ENCODE measurements at places on chromosomes 2 and 18. TPM values are rescaled to one million over a fixed set of nuclear protein-coding genes. Genes with fewer than 3 reads are reported as not detected.

The TMEM247 gene
- total RNA-seq = not detected

The CASP8 gene
- 9.9 TPM for total RNA-seq

The FSHR gene
- not detected for total RNA-seq

- H3K4me1 ChIP-seq = peaks cover 8% of the 10 kb centered on the region
- H3K27ac ChIP-seq = no peak overlapping the region
- H3K27me3 ChIP-seq = no peaks in the 10 kb centered on the region
- no peak for DNase-seq
Observed at GRCh38 chr2:149167001-149167780, 128.7 kb downstream of the LYPD6B start.

DNA sequence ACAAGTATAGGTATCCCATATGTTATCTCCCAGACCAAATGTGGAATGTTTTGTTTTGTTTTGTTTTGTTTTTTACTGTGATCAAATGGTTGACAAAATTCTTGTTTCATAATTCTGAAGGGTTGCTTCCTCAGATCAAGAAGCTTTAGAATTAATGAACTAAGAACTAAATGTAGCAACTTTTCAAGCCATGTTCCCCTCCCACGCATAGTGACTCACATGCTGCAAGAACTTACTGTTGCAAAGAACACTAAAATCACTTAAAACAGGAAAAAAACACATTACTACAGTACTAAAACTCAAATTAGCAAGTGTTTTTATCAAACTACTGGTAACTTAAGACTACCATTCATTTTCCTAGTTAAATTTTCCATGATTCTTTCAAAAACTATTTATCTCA lies 30.6 kb downstream of the HNRNPLL start:
- no peak overlapping the region for H3K27ac ChIP-seq
- H3K27me3 ChIP-seq = no peaks in the 10 kb centered on the region
- no peaks in the 10 kb centered on the region for H3K36me3 ChIP-seq
- H3K4me1 ChIP-seq = peaks cover 4% of the 10 kb centered on the region
- no peak for DNase-seq
- no peak overlapping the region for H3K4me3 ChIP-seq

GRCh38 chr2:205681401-205682238 lies 681 bp upstream of the NRP2 start:
- H3K4me1 ChIP-seq = peaks cover 8% of the 10 kb centered on the region
- H3K36me3 ChIP-seq = no peaks in the 10 kb centered on the region
- H3K27me3 ChIP-seq = no peaks in the 10 kb centered on the region
- peak overlapping the region; percentile 30 for H3K4me3 ChIP-seq

DNA sequence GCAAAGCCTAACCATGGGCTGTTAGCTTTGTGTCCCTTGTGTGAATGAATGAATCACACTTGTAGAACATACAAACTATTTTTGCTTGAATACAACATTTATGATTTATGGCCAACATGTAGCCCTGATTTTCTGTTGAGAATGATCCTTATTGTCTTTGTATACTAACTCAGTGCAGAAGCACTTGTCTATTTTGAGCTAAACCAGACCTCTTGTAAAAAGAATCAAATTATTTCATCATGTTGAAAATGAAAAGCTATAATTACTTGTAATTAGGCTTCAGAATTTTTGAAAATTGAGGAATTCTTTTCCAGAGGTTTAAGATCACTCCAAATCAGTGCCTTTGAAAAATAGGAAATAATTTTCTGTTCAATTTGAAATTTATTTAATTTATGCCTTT lies 85.9 kb downstream of the ZNF407 start:
- H3K36me3 ChIP-seq = no peaks in the 10 kb centered on the region
- no peaks in the 10 kb centered on the region for H3K4me1 ChIP-seq
- DNase-seq = no peak
- no peaks in the 10 kb centered on the region for H3K27me3 ChIP-seq
- H3K27ac ChIP-seq = no peak overlapping the region

DNA sequence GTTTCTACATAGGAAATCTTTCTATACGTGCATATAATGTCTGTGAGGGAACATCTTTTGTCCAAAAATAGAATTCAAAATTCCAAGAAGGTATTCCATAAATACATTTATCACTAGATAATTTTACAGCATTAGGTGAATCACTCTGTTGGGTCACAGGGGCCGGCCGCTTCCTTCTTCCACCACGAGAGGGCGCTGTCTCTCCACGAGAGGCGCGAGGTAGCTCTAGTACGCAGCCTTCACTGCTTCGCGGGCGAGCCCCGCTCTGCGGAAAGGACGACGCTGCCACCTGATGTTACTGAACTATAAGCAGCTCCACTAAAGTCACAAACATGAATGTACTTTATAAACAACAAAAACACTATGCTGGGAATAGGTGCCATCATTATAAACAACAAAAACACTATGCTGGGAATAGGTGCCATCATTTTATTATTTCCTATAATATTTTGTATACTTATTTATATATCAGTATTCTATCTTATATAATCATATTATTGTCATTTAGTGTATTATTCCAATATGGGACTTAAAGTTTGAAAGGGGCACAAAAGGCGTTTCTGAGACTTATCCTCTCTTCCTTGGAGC lies 69.4 kb upstream of the REV1 start:
- no peak overlapping the region for H3K27ac ChIP-seq
- DNase-seq = peak; percentile 62
- no peaks in the 10 kb centered on the region for H3K4me1 ChIP-seq
- peaks cover 4% of the 10 kb centered on the region for H3K27me3 ChIP-seq
- no peaks in the 10 kb centered on the region for H3K36me3 ChIP-seq

- H3K36me3 ChIP-seq = no peaks in the 10 kb centered on the region
- no peaks in the 10 kb centered on the region for H3K27me3 ChIP-seq
- no peak overlapping the region for H3K27ac ChIP-seq
- no peaks in the 10 kb centered on the region for H3K4me1 ChIP-seq
- DNase-seq = no peak
- no peak overlapping the region for H3K4me3 ChIP-seq
Observed at GRCh38 chr2:46798041-46798440, 117.6 kb downstream of the MCFD2 start.

DNA sequence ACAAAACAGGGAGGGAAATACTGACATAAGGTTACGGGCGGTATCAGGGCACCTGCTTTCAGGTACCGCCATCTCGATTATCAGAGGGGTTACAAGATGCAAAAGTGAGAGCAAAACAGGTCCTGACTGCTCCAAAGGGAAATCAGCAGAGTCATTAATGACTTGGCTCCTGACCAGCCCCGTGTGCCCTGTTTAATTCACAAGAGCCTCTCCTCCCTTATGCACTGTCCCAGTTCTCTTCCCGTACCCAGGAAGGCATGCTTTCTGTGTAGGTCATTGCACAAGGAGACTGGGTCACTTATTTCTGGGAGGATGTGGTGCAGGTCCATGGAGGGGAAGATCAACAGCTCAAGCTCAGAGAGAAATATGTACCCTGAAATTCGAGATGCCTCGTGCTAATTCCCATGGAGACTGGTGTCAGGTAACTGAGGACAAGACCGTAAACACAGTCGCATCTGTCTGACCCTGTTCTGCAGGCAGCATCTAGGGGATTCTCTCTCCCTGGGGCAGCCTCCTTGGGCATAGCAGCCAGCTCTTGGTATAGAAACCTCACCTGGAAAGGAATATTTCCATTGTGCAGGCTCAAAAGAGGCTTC lies 79.9 kb downstream of the HNRNPLL start:
- H3K27me3 ChIP-seq = no peaks in the 10 kb centered on the region
- no peak overlapping the region for H3K4me3 ChIP-seq

GRCh38 chr2:69625078-69625795 lies 18.3 kb downstream of the AAK1 start:
- no peak overlapping the region for H3K4me3 ChIP-seq
- H3K4me1 ChIP-seq = no peaks in the 10 kb centered on the region
- DNase-seq = no peak
- no peaks in the 10 kb centered on the region for H3K36me3 ChIP-seq
- no peak overlapping the region for H3K27ac ChIP-seq
- no peaks in the 10 kb centered on the region for H3K27me3 ChIP-seq

DNA sequence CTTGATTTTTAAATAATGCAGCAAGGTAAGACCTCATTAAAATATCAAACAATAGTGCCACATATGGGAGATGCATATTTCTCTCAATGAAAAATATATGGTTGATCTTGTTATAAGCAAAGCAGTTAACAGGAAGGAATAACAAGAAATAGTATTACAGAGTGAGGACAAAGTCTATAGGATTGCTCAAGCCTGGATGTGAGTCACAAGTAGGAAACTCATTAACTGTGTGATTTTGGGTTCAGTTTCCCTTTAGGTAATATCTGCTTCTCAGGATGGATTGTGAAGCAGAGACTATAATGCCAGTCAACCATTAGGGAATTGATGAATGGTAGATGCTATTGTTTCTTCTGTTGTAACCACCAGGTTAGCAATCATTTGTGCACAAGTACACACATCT lies 42.9 kb upstream of the SPHKAP start:
- DNase-seq = no peak
- no peaks in the 10 kb centered on the region for H3K4me1 ChIP-seq
- H3K27ac ChIP-seq = no peak overlapping the region

- H3K36me3 ChIP-seq = no peaks in the 10 kb centered on the region
- H3K4me3 ChIP-seq = no peak overlapping the region
- H3K27me3 ChIP-seq = no peaks in the 10 kb centered on the region
- H3K4me1 ChIP-seq = peaks cover 5% of the 10 kb centered on the region
- DNase-seq = no peak
- H3K27ac ChIP-seq = no peak overlapping the region
Observed at GRCh38 chr2:68193144-68193543, 35.5 kb downstream of the PNO1 start.

- no peak for DNase-seq
- H3K27me3 ChIP-seq = no peaks in the 10 kb centered on the region
- no peak overlapping the region for H3K27ac ChIP-seq
- H3K36me3 ChIP-seq = no peaks in the 10 kb centered on the region
- H3K4me3 ChIP-seq = no peak overlapping the region
- no peaks in the 10 kb centered on the region for H3K4me1 ChIP-seq
Observed at GRCh38 chr2:69493268-69493667, 56.0 kb upstream of the NFU1 start.

DNA sequence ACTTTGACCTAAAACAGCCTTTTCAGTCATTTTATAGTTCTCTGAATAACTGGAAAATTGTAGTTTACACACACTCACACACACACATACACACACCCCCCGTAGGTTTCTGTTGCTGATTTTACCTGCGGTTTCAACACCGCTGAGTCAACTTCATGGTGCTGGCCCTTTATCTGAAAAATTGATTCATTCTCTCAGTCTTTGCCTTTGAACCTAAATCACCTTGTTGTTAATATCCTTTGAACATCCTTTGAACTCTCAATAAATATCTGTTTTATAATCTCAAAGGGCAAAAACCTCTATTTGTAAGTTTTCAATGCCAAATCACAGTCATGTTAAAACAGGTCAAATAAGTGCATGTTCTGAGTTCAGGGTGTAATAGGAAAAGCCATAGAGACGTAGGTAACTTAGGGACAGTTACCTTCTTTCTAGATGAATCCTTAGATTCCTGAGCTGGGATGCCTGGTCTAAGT lies 109.0 kb upstream of the BZW1 start:
- H3K27me3 ChIP-seq = no peaks in the 10 kb centered on the region
- H3K36me3 ChIP-seq = no peaks in the 10 kb centered on the region
- H3K4me3 ChIP-seq = no peak overlapping the region
- no peaks in the 10 kb centered on the region for H3K4me1 ChIP-seq
- H3K27ac ChIP-seq = no peak overlapping the region

- no peak for DNase-seq
- no peaks in the 10 kb centered on the region for H3K36me3 ChIP-seq
- no peaks in the 10 kb centered on the region for H3K27me3 ChIP-seq
- no peak overlapping the region for H3K4me3 ChIP-seq
- H3K27ac ChIP-seq = no peak overlapping the region
Observed at GRCh38 chr2:76415821-76416220, 705.1 kb upstream of the GCFC2 start.

- H3K4me1 ChIP-seq = peaks cover 7% of the 10 kb centered on the region
- peak within 1 kb of the TSS; percentile 50 for H3K27ac ChIP-seq
Observed at GRCh38 chr2:200509612-200510433, at the start of gene KCTD18. TSS of gene KCTD18 (minus strand) at chr2:200510068. CDS start at chr2:200507016, 3,052 bp downstream.

GRCh38 chr2:141630407-141630930 lies 500.3 kb downstream of the LRP1B start:
- DNase-seq = no peak
- no peak overlapping the region for H3K4me3 ChIP-seq
- no peaks in the 10 kb centered on the region for H3K36me3 ChIP-seq
- H3K27me3 ChIP-seq = no peaks in the 10 kb centered on the region

DNA sequence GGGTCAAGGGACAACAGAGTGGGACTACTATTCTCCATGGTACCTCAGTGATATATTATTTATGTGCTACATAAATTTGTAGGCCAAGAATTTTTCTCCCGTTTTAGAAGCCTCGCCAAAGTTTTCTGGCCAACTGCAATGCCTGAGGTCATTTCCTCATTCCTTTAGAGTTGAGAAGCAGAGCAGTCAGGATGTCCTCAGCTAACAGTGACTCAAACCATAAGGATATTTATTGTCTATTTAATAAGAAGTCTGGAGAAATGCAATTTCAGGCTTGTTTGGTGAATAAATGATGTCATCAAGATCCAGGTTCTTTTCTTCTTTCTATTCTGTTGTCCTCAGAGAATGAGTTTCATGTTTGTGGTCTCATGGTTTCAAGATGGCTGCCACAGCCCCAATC lies 91.0 kb downstream of the ADCYAP1 start:
- no peak overlapping the region for H3K4me3 ChIP-seq
- H3K4me1 ChIP-seq = no peaks in the 10 kb centered on the region
- H3K27me3 ChIP-seq = no peaks in the 10 kb centered on the region
- no peak overlapping the region for H3K27ac ChIP-seq
- DNase-seq = no peak
- H3K36me3 ChIP-seq = no peaks in the 10 kb centered on the region

- no peak overlapping the region for H3K4me3 ChIP-seq
- H3K36me3 ChIP-seq = no peaks in the 10 kb centered on the region
- H3K27me3 ChIP-seq = no peaks in the 10 kb centered on the region
- H3K4me1 ChIP-seq = peaks cover 21% of the 10 kb centered on the region
- no peak for DNase-seq
Observed at GRCh38 chr2:39379643-39380524, 57.2 kb downstream of the MAP4K3 start.

- no peaks in the 10 kb centered on the region for H3K27me3 ChIP-seq
- no peaks in the 10 kb centered on the region for H3K4me1 ChIP-seq
- no peak overlapping the region for H3K4me3 ChIP-seq
- DNase-seq = no peak
- H3K36me3 ChIP-seq = no peaks in the 10 kb centered on the region
Observed at GRCh38 chr18:26630596-26630995, 82.2 kb upstream of the KCTD1 start.
